ENCODE measurements at places on chromosomes 2 and 18.

- DNase-seq = no peak
Measured at GRCh38 chr2:176158186-176158591, 1.1 kb downstream of the HOXD3 start.

DNA sequence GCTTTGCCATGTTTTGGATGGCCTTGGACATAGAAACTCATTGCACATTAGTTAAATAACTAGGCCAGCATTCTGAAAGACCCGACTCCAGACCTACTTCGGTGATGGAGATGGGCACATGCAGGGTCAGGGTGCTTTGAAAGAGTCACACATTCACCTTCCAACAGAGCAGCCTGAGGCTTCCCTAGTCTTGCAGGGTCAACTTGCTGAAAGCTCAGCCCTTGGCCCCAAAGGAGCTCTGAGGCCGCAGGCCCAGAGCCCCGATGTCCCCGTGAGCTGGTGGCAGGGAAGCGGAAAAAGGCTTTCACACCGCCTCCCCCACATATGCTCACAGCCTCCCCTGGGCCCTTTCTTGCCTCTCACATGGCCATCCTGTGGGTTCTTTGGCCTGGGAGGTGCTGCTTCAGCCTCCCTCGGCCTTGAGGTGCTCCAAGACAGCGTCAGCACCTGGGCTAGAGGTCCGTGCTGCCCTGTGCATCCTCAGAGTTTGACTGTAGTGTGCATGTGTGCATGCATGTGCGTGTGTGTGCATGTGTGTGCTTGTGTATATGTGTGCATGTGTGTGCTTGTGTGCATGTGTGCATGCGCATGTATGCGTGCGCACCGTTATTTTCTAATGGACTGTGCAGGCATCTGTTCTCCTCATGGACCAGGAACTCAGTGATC is 21.6 kb downstream of the LDLRAD4 start:
- no peak for DNase-seq

GRCh38 chr2:216619411-216620393 is 13.5 kb upstream of the IGFBP2 start:
- no peak for DNase-seq

DNA sequence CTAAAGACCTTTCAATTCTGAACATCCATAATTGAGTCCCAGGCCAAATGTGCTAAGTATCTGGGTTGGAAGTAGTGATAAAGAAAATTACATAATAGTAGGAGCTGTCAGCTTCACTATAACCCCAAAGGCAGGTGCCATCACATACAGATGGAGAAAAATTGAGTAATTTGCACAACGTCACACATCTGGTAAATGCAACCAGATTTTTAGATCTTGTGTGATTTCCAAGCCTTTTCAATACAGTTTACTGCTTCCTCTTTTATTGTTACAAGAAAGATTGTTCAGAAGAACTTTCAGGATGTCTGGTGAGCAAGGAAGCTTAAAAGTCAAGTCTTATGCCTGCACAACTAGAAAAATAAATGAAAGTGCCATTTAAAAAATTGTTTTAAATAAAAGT is 62.3 kb downstream of the UBE2E3 start:
- no peak for DNase-seq

GRCh38 chr18:26971409-26971808 is 105.9 kb upstream of the AQP4 start:
- DNase-seq = no peak

- no peak for DNase-seq
Measured at GRCh38 chr2:159080641-159081040, 112.2 kb downstream of the TANC1 start.

Measured in stimulated activated CD4-positive, alpha-beta T cell treated with anti-CD3 and anti-CD28 coated beads, Interleukin-2, amount 100 ng/mL, for 24 hours (primary cell).